ENCODE measurements at places on chromosomes 6 and 20.

DNA sequence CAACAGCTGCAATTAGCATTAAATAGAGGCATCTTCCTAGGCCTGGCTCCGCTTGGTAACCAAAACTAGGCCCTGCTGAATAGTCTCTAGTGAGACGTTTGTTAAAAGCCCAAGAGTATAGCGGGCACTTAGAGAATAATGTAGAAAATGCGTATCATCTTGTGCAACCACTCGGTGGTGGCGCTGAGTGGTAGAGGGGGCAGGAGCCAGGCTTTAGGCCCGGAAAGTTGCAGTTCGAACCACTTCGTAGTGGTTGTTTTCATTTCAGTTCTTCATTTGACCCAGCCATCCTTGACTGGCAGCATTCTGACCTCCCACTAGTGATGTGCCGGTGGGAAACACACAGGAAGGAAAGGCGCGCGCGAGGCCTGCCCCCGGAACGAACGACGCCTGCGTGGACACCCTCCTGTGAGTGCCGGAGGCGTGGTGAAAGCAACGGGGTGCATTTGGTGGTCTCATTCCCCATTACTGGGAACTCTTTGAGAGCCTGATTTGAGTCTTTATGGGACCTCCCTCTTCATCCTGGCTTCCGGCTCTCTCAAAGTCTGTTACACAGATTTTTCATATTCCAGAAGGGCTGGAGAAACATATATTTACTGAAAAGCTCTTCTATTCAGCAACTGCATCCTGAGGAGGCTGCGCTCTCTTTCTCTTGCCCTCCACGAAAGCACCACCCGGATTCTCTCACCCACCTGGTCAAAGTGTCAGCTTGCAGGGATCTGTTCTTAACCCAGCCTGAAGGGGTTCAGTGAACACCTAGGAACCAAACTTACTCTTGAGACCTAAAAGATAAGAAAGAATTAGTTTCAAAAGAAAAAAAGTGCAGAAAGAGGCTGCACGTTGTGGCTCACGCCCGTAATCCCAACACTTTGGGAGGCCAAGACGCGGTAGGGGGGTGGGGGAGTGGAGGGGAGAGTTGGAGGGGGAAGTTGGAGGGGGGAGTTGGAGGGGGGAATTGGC is 18.2 kb downstream of the GPX5 start:
- DNase-seq, result peak; percentile 18

- no peak for DNase-seq
Measured at GRCh38 chr20:23361119-23361475, 885 bp upstream of the GZF1 start.

GRCh38 chr6:156864557-156864956 is 87.4 kb downstream of the ARID1B start:
- DNase-seq, result no peak

GRCh38 chr20:48945840-48946514 is 24.5 kb downstream of the ARFGEF2 start:
- DNase-seq, result no peak

DNA sequence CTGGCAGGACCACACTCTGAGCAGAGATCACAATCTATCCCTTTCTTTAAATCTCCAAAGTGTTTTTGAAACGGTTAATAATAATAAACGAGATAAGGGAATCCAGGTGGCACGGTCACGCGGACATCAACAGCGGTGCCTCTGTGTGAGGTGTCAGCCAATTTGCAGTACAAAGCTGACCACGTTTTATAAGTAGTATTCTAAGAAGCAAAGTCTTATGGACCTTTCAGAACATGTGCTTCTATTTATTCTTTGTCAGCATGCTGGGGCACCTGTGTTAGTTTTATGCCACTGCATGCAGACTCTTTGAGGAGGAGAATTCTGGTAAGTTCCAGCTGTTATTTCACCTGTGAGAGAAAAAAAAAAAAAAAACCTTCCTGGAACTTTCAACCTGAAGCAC is 39.0 kb upstream of the EXOC2 start:
- DNase-seq, result no peak

- DNase-seq, result no peak
Measured at GRCh38 chr20:36128463-36129159, 25.9 kb upstream of the EPB41L1 start.

GRCh38 chr6:111032484-111033140 is 50.8 kb downstream of the RPF2 start:
- no peak for DNase-seq

GRCh38 chr6:17842934-17843821 is 136.5 kb upstream of the NUP153 start:
- DNase-seq, result no peak

DNA sequence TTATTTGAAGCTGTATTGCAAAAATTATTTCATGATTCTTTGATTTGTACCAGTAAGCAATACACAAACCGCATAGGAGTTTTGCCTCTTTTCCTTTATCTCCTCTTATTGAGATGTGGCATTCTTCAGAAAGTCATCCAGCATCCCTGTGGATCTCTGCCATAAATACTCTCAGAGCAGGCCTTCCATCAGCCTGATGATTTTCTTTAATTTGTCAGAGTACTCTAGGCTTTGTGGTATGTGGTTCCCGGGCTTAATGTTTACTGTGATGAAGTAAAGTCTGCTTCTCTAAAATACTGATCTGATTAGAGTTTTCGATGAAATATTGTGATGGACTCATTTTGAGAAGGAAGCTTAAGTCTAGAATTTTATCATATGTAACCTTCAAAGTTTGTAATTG is 31.1 kb upstream of the SLC35D3 start:
- DNase-seq, result no peak

DNA sequence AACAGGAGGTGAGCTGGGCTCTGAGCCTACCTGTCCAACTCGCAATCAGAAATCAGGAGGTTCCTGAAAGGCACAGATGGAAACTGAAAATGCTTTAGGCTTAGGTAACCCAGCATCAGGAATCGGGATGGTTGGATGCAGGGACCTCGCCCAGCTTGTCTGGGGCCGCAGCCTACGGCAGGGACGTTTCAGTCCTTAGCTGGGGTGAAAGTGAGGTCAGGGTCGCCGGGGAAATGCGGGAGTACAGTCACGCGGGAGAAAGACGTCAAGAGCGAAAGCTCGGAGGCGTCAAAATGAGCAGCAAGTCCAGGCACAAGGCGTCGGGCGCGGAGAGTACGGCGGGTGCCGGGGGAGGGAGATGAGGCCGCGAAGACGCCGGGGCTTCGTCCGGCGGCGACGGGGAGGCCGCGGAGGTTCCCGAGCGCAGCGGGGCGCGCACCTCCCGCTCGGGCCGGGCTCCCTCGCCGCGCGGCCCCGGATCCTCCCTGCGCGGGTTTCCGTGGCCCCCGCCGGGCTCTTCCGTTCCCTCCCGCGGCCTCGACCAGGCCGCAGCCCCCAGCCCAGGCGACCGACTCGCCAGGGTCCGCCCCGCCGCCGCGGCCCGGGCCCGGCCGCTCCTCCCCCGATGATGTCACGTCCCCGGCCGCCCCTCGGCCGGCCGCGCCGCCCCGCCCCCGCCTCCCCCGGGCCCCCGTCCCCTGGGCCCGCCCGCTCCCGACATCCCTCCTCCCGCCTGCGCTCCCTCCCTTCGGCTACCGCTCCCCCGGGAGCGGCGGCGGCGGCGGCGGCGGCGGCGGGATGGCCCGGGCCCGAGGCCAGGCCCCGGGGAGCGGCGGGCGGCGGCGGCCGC is at the start of gene EBF4:
Gene EBF4 (plus strand): TSS at position 745 of the 850 bp plus-strand sequence. CDS start 866 bp downstream, outside the sequence.
- DNase-seq, result no peak

- no peak for DNase-seq
Measured at GRCh38 chr6:16270178-16270794, 31.9 kb downstream of the GMPR start.

DNA sequence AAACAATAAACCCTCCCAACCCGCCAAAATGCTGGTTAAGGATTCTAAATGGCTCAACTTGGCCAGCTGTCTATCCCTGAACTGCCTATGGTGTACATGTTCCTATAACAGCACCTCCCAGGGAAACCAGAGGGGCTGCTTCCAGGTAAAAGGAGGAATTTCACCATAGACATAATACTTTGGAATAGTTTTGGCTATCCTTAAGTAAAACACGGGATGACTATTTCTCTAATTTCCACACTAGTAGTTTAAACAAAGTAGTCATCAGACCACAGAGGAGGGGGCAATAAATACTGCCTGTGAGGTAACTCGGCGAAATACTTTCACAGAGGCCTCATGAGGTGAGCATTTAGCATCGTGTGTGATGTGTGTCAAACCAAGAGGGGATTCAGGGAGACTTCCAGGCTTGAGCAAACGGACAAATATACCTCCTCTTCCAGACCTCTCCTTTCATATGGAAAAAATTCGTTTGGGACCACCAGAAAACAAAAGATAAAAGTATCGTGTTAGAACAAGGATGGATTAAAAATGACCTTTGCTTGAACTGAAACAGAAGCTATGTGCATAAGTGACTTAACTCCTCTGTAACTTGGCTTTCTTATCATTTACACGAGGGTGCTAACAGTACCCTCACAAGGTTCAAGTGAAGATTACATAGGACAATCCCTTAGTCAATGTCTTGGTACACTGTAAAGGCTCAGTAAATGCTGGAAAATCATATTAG is 1.0 kb upstream of the XRN2 start:
- no peak for DNase-seq

DNA sequence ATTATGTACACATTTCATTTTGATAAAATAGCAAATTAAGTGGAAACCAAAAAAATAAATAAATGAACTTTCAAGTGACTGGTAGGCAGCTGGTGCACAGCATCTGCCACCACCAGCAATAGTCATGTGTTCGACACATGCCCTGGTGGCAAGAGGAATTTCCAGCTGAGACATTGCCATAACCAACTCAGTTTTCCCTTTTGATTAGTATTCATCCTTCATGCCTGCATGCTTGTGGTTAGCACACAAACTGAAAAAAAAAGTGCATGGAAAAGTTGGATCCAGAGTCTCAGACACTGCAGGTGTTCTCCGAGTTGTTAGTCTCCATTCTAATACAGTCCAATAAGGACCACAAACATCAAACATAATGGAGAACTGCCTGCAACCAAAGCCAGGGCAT is 156.0 kb upstream of the SOX4 start:
- no peak for DNase-seq

DNA sequence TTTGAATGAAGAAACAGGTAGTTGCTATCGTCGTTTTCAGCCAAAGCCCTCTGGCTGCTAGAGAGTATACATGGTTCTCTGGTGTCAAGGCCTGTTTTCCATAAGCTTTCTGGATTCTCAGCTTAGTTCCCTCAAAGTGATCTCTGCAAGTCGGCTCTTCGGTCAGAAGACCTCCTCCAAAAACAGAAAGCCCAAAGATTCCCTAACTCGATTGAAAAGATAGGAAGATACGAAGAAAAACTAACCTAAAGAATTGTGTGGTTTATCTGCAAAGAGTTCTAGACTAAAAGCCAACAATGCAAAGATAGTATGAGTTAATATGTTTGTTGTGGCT is 545 bp upstream of the ASCC3 start:
- DNase-seq, result no peak

GRCh38 chr6:106199998-106200397 is 113.9 kb downstream of the PRDM1 start:
- DNase-seq, result no peak

DNA sequence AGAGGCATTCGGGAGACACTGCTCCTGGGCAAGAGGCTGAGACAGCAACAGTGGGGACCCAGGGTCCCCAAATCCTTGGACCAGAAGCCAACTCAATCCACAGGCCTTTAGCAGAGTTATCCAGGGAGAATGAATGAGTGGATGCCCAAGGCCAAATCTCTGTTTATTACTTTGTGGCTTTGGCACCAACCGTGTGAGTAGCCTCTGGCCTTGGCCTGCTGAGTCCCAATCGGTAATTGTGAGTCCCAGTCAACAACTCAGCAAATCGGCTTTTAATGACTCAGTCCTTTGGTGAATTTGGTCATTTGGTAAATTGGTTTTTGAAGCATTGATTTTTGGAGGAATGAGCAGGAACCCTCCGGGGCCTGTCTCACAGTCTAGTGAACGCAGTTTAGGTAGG is 29.1 kb upstream of the ECI2 start:
- no peak for DNase-seq

DNA sequence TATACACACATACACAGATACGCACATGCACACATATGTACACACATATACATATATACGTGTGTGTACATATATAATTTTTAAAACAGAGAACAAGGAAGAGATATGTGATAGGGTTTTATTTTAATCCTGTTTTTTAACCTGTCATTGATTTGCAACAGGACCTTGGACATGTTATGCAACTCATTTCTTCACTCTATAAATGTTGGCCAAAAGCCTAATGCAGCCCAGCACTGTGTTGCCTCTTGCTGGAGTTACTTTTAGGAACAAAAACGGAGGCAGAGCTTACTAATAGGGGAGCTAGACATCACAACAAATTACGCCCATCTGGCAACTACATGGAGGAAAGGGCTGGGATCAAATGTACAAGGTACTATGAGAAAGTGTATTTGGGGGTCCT is 179.9 kb upstream of the TAB2 start:
- no peak for DNase-seq

- DNase-seq, result no peak
Measured at GRCh38 chr20:64161356-64162238, 2.7 kb upstream of the MYT1 start.

DNA sequence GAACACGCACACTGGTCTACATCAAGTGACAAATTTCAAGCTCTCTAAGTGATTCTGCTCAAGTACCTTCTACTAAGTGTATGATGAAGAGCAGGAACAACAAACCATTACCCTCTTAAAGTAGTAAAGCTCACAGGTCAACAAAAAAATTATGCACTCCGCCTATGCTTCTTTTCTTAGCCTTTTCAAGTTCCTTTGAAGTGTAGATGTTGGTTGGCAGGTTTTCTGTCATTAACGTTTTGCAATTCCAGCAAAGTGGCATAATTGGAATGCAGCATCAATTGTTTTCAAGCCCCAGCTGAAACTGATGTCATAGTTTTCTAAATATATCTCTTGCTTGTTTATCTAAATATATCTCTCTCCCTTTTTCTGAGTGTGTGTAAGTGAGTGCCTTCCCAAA is 396.9 kb upstream of the EYS start:
- DNase-seq, result no peak

DNA sequence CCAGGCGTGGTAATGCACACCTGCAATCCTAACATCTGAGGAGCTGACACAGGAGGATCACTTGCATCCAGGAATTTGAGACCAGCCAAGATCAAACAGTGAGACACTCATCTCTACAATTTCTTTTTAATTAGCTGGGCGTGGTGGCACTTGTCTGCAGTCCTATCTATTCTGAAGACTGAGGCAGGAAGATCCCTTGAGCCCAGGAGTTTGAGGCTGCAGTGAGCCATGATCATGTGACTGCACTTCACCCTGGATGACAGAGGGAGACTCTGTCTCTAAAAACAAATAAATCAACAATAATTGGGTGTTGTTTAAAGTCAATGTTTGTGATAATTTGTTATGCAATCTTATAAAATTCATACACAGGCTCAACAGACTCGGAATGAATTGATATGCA is 18.0 kb upstream of the HLA-A start:
- no peak for DNase-seq

- DNase-seq, result peak; percentile 83
Measured at GRCh38 chr6:31396422-31397152, 6.8 kb upstream of the MICA start.
